ENCODE measurements at places on chromosomes 5 and 9. TPM values are rescaled to one million over a fixed set of nuclear protein-coding genes. Genes with fewer than 3 reads are reported as not detected.

The ABLIM3 gene
- 17.5 TPM for total RNA-seq

DNA sequence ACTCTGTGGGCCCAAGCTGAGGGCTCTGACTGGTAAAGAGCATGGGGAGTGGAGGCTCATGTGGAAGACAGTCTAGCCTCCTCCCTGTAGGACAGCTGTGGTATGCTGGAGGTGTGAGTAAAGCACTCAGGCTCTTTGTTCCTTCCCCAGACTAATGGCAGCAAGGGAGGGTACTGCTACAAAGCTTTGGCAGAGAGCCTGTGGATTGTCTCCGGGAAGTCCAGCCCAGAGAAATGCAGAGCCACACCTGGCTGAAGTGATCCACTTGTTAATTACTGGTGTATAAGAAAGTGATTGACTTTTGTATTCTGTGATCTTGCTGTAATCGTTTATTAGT, 161.7 kb downstream of the OXCT1 start:
- no peak for DNase-seq

- peak; percentile 42 for DNase-seq
Measured at GRCh38 chr5:160638161-160638742, 213.8 kb downstream of the ATP10B start.

DNA sequence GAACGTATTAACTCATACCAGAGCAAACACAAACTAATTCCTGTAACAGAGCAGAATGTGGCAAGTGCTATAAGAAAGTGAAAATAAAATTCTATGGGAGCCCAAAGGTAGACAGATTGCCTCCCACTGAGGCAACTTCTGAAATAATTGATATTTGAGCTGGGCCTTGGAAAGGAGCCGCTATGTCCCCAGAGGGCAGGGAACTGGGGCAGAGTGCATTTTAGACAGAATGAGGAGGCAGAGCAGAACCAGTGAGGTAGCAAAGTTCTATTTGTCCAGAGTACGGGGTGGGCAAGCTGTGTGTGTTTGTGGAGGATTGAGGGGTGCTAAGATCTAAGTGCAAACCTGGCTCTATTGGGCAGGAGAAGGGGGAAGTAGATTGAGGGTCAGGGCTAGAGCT, 19.8 kb downstream of the CDO1 start:
- no peak for DNase-seq

- DNase-seq, result no peak
Measured at GRCh38 chr5:177462021-177462670, 11.3 kb downstream of the DBN1 start.

- DNase-seq, result peak; percentile 54
Measured at GRCh38 chr5:117262572-117263131, 688.0 kb upstream of the SEMA6A start.

Data from renal cortical epithelial cell (primary cell).